Stimulated activated CD4-positive, alpha-beta T cell treated with anti-CD3 and anti-CD28 coated beads, Interleukin-15, amount 100 ng/mL, for 1 hour (primary cell): ENCODE measurements at places on chromosomes 7 and 10.

GRCh38 chr10:73169320-73169719, 1.4 kb downstream of the FAM149B1 start:
- no peak for DNase-seq

GRCh38 chr10:73881221-73881919, 7.0 kb upstream of the CAMK2G start:
- DNase-seq, result no peak

DNA sequence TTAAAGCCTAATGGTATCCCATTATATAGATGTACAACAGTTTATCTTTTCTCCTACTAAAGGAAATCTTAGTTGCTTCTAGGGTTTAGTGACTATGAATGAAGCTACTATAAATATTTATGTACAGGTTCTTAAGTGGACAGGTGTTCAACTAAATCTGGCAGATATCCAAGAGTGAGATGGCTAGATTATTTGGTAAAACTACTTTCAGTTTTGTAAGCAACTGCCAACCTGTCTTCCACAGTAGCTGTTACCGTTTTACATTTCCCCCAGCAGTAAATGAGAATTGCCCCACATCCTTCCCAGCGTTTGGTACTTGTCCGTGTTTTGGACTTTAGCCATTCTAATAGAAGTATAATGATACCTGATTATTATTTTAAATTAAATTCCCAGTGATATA, 144.9 kb upstream of the MAGI2 start:
- no peak for DNase-seq

DNA sequence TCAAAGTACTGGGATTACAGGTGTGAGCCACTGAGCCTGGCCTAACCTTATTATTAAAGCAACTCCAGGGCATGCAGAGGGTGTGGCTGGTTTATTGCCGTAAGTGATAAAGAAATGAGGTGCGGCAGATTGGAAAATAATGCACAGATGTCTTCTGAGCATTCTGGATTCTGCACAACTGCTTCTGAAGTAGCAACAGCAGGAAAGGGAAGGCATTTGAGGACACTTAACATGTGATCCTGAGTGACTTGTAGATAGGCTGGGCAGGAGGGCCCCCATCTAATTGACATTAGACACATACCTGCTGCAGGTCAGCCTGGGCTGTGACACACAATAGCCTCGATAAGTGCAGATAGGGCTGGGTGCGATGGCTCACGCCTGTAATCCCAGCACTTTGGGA, 5.6 kb downstream of the RHBDD2 start:
- no peak for DNase-seq

DNA sequence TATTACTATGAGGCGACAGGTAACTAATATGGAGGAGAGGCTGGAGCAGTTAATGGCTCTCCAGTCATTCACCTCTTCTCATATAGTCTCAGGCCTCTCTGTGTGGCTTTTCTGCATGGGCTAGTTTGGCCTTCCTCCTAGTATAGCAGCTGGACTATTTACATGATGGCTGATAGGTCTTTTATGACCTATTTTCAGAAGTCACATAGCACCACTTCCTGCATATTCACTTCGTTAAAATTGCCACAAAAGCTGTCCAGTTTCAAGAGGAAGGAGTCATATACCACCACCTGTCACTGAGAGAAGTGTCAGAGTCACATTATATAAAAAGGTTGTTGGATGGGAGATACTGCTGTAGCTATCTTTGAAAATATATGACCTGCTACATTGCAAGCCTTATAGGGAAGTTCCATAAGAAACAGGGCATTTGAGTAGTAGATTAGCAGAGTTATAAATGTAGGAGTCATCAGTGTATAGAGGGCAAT, 8.0 kb upstream of the DMTF1 start:
- no peak for DNase-seq

- DNase-seq, result no peak
Measured at GRCh38 chr7:158407581-158408317, 179.9 kb downstream of the PTPRN2 start.

DNA sequence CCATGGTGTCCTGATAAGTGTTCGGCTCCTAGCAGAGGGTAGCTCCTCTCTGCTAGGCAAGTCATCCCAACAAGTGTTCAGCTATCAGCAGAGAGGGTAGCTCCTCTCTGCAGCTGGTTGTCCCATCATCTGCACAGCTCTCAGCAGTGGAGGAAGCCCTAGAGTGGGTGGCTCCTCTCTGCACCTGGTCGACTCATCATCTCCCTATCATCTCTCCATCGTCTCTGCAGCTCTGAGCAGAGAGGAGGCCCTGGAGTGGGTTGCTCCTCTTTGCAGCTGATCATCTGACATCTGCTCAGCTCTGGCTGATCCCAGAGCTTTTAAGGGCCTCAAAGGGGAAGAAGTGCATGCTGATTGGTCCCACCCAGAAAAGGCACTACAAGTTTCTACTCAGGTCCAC, 199.9 kb upstream of the KMT2E start:
- no peak for DNase-seq

DNA sequence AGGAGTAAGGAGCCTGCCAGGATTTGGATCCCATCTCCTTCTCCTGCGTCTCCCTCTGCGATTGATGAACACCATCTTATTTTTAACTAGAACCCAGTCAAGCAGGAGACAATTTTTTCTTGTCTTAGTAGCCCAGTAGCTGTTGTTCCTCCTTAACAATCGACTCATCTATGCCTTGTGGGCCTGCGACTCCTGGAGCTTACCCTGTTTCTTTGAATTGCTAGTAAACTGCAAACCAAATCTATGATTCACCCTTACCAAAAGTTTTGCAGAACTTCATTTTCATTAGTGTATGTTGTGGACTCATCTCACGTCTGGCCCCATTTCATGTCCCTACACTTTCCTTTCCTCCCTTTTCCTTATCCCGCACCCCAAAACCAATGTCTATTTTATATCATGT, 37.7 kb downstream of the TRIL start:
- no peak for DNase-seq

DNA sequence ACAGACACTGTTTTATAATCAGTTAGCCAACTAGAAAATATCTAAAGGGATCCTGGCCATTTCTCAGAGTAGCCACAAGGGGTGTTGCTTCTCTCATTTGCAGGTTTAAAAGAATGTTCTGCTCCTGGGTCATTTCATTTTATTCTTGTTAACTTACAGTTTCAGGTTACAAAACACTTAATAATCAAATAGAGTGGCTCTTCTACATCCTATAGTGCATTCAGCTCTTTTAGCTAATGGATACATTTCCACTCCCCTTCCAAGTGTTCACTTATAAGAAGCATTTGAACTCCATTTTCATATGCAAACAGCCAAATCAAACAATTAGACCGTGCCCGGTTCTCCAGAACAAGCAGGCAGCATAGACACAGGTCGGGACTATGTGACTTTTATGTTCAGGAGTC, 117.5 kb downstream of the TRIL start:
- DNase-seq, result no peak

DNA sequence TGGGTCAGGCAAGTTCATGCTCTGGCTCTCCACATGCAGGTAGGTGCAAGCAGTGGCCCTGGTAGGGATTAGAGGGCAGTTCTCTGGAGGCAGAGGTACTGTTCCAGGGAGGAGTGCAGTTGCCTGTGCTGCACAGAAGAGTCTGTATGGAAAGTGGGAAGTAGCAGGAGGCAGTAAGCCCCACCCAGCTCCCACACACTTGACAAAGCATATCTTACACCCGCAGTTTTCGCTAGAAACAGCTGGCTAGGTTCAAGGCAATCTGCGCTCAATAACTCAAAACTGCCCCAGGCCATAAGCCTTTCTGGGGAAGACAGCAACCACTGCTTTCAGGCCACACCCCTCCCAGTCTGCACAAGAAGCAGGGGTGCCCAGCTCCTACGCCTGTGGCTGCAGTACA, 33.1 kb upstream of the ARMC3 start:
- no peak for DNase-seq

DNA sequence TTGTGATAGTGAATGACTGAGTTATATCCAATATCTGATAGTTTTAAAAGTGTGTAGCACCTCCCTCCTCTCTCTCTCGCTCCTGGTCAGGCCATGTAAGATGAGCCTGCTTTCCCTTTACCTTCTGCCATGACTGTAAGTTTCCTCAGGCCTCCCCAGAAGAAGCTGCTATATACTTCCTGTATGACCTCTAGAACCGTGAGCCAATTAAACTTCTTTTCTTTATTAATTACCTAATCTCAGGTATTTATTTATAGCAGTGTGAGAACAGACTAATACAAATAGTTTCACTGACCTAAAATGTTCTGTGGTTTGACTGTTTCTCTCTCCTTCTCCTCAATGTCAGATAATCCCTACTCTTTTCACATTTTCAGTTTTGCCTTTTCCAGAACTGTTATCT, 321.3 kb upstream of the MBL2 start:
- DNase-seq, result no peak

GRCh38 chr10:101000915-101001658, 1.5 kb downstream of the LZTS2 start:
- DNase-seq, result no peak

- no peak for DNase-seq
Measured at GRCh38 chr7:107939573-107940489, 48.8 kb downstream of the DLD start.

DNA sequence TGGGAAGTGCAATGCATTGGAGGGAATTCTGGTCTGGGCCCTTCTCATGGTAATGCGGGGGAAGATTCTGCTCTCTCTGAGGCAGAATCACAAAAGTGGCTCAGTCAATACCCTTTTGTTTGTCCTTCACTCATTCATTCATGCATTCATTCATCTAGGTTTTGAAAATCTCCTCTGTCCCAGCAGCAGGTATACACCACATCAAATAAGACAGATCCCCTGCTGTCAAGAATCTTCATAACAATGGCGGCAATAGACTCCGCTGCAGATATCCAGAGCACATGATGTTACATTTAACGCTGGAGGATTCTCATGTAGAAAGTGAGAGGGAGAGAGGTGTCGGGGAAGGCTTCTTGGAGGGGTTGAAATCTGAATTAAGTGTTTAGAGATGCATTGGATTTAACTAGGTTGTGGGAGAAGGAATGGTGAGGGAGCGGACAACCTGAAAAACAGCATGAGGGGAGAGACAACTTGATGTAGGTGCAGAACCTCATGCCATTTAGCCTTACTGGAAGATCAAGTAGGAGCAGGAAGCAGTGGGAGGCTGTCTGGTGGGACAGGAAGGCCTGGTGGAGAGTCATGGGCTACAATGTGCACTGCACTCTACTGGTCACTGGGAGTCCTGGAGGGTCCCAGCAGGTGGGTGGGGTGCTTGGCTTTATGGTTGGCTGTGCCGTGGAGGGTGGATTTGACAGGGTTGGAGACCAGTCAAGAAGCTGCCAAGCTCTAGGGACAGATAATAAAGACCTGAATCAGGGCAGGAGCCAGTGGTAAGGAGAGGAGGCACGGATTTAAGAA, 5.2 kb upstream of the FAM180A start:
- DNase-seq, result no peak

DNA sequence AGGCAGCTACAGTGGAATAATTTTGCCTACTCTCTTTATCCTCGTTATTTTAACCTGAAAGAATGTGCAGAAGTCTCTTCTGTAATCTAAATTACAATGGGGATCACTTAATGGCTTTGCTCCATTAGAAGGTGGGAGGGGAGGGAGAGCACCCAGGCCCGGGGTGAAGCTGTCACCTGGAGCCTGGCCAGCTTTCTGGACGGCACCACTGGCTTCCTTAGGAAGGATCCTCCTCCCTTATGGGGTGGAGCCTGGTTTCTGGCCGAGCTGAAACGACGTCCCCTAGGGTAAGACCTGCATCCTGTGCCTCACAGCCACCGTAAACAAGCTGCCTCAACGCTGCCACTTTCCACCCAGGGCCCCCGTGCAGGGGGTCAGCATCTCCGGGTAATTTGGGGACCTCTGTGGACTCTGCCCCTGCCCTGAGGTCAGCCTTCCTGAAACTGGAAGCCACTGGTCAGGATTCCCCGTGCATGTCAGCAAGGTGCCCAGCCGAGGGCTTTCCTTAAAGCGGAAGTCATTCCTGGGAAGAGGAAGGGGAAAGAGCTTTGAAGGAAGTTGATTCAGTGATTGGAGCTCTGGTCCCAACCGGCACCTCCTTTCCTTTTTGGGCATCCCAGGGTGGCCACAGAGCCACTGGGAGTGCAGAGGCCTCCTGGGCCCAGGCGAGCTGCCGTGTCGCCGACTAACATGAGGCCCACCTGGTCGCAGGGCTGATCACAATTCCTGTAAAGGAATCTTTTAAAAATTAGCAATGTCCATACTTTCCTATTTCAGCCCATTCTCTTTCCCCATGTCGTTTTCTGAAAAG, 569.1 kb downstream of the DNAJB6 start:
- no peak for DNase-seq

DNA sequence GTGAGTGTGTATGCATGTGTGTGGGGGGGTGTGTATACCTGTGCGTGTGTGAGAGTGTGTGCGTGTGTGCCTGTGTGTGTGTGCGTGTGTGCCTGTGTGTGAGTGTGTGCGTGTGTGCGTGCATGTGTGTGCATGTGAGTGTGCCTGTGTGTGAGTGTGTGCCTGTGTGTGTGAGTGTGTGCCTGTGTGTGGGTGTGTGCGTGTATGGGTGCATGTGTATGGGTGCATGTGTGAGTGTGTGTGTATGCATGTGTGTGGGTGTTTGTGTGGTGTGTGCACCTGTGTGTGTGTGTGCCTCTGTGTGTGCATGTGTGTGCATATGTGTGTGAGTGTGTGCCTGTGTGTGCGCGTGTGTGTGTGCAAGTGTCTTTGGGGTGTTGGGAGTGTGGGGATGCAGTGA, 6.4 kb downstream of the ANTXRL start:
- no peak for DNase-seq

DNA sequence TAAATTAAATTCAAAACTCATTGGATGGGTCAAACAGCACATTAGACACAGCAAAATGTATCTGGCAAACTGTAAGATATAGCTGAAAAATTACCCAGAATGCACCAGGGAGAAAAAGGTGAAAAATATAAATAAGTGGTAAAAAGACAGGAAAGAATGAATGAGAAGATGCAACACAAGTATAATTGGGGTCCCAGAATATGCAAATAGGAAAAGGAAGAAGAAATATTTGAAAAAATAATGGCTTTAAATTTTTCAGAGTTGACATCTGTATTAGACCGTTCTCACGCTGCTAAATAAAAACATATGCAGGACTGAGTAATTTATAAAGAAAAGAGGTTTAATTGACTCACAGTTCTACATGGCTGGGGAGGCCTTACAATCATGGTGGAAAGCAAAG, 167.7 kb upstream of the PLXNA4 start:
- DNase-seq, result no peak

GRCh38 chr7:4040109-4040928, 641.8 kb upstream of the FOXK1 start:
- no peak for DNase-seq

GRCh38 chr7:100544967-100545359, 6.0 kb downstream of the AGFG2 start:
- no peak for DNase-seq

DNA sequence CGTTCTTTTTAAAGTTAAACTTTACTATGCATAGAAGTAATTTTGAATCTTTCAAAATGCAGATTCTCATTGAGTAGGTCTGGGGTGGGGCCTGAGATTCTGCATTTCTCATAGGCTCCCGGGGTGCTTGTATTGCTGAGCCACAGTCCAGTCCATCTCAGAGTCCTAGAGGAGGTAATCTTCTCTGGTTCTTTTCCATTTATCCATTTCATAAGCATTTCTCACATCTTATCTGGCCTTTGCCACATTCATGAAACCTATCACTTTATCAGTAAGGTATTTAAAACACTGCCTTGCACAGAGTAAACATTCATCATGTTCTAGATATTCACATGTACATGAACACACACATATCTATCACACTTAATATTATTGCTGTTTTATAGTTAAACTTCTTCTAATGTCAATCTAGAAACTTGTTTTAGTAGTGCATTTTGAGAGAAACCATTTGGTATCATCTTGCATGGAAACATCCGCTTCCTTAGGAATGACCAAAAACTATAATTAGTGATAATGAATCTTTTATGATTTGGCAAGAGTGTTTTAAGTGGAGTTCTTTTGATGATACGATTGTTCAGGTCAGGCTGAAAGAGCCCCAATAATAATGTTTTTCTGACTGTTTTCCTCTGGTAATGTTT, 12.0 kb downstream of the GNAI1 start:
- no peak for DNase-seq
